IgD-negative memory B cell (primary cell): ENCODE measurements at places on chromosomes 3 and 15. TPM values are rescaled to one million over a fixed set of nuclear protein-coding genes. Genes with fewer than 3 reads are reported as not detected.

Gene FAM81A
- 0.26 TPM for polyA plus RNA-seq

Gene SMARCC1
- 106 TPM for polyA plus RNA-seq

Gene GOLGA8M
- not detected for polyA plus RNA-seq

Gene CLEC3B
- not detected for polyA plus RNA-seq

Gene CYP11A1
- polyA plus RNA-seq: not detected

Gene ARHGAP11A
- 2.4 TPM for polyA plus RNA-seq

Gene GCNT3
- polyA plus RNA-seq: not detected

Gene P3H2
- not detected for polyA plus RNA-seq

Gene VIPR1
- 3.1 TPM for polyA plus RNA-seq

Gene LEKR1
- polyA plus RNA-seq: 0.93 TPM

Gene CYP8B1
- polyA plus RNA-seq: not detected

Gene VGLL3
- not detected for polyA plus RNA-seq

Gene MFGE8
- 4.8 TPM for polyA plus RNA-seq

Gene ATP8B4
- not detected for polyA plus RNA-seq

Gene FBXW12
- not detected for polyA plus RNA-seq

Gene ROBO2
- polyA plus RNA-seq: not detected

Gene GOLGB1
- polyA plus RNA-seq: 10.0 TPM

Gene SLC12A1
- not detected for polyA plus RNA-seq

Gene ECE2
- polyA plus RNA-seq: not detected

Gene MYO5C
- polyA plus RNA-seq: 0.88 TPM

Gene MNS1
- polyA plus RNA-seq: 0.63 TPM

Gene MORC1
- not detected for polyA plus RNA-seq

Gene ACKR2
- not detected for polyA plus RNA-seq

Gene SUSD5
- not detected for polyA plus RNA-seq
